ENCODE measurements at places on chromosomes 4 and X.

DNA sequence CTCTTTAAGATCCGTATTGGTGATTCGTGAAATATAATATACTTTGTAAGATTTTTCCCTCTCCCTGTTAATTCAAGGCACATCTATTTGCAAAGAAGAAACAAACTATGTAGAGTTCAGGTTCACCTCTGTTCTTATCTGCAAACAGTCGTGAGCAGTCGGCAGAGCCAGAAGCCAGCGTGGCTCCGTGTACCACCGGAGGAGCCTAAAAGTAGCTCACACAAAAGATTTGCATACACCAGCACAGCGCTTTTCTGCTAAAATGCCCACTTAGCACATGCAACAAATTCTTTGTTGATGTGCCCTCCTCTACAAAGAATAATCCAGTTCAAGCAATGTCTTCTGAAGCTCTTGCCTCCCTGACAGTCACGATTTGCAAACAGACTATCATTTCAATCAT lies 416.0 kb upstream of the TENM3 start:
- no peak for DNase-seq

GRCh38 chrX:72313707-72314641 lies 8.3 kb upstream of the CITED1 start:
- no peak for DNase-seq

GRCh38 chrX:63664083-63664482 lies 120.9 kb downstream of the ARHGEF9 start:
- no peak for DNase-seq

DNA sequence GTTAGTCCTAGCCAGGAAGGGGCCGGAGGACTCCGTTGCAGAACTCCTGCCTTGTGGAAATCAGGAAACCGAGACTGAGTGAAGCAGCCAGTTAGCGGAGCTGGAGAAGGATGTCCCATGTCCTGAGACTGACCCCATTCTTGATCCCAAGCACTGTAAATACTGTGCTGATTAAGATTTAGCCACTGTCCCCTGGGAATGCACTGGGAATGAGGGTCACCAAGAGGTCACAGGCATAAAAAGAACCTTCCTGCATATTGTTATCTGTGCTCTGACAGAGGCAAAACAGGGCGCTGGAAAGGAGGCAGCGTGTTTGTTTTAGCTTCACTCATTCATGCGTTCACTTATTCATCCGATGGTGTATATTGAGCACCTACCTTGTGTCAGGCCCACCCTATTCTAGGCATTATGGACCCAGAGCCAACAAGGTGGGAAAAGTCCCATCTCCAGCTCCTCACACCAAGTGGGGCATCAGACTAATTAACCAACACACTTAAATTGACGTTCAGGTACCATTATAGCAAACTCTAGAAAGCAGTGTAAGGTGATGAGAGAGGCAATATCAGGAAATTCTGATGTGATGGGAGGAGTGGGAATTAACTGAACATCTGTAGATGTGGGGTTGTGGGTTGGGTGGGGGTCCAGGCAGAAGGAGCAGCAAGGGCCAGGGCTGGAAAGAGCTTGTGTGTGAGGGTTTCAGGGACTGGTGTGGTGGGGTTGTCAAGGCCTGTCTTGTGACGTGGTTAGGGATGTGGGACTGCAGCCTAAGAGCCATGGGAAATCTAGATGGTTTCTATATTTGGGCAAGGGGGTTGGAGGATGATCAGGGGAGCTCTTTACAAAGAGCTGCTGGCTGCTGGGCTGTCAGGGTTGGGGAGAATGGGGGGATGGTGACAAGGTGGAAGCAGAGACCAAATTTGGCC lies 10.6 kb upstream of the SLC2A9 start:
- DNase-seq, result no peak

- DNase-seq, result no peak
Observed at GRCh38 chr4:60885011-60885410, 315.1 kb upstream of the ADGRL3 start.

DNA sequence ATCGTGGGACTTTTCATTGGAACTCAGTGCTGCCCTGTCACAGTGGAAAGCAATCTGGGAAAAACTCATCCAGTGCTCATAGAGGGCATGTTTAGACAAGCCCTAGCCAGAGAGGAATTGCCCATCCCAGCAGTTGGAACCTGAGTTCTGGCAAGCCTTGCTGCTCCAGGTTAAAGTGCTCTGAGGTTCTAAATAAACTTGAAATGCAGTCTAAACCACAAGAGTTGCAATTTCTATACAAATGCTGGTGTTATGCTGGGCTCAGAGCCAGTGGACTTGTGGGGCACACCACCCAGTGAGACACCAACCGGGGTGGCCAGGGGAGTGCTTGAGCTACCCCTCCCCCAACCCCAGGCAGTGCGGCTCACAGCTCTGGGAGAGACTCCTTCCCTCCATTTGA lies 142.8 kb upstream of the PPP1R2C start:
- no peak for DNase-seq
